ENCODE measurements at places on chromosomes 16 and 17.
A peak's percentile ranks its signal among the peaks of the same experiment; 100 is the strongest.

DNA sequence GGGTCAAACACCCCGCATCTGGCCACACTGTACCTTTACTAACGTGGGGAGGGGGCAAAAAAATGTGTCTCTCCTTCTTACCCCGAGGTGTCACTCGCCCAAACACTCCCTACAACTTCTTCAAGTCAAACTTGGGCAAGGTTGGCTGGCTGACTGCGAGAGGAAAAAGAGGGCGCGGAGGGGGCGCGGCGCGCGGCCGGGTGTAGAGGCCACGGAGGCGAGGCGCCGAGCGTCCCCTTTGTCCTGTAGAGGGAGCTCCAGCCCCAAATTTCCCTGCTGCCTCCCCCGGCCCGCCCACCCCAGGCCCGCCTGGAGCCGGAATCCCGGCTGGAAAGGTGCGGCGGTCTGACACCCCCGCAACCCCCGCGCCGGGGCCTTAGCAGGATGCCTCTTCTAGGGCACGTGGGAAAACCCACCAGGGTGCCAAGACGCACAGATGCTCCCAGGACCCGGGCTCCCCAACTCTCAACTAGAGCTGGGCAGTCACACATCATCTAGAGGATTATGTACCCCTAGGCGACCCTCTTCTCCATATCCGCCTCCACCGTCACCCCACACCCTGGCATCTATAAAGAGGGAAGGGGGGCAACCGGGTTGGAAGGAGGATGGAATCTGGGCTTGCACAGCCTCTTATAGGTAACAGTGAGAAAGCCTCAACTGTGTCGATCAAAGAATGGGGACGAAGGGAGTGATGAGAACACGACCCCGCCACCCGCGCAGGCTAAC lies 4.2 kb downstream of the IRX3 start:
- DNase-seq: no peak

- DNase-seq: peak; percentile 33
Observed at GRCh38 chr17:43940630-43941029, 1.6 kb downstream of the PPY start.

DNA sequence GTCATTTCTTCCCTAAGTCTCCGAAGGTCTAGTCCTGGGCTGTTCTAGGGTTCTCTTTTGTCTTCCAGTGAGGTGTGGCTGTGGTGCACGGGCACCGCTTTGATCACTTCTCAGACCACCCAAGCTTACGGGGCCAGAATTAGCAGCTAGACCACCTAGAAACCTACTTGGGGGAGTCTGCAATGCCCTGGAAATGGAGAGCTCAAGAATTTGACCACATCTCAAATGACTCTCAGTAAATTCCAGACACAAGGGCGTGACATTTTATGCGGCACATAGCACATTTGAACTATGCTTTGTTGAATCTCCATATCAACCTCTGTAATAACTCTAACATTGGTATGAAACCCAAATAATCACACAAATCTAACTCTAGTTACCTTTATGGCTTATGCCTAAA lies 24.9 kb downstream of the TRIM16 start:
- no peak for DNase-seq

- DNase-seq: no peak
Observed at GRCh38 chr17:79971651-79972050, 64.0 kb downstream of the TBC1D16 start.

- no peak for DNase-seq
Observed at GRCh38 chr17:58965221-58965620, 141.5 kb downstream of the TRIM37 start.

- DNase-seq: no peak
Observed at GRCh38 chr17:77601054-77601979, 357.2 kb upstream of the TNRC6C start.

GRCh38 chr16:82855471-82855870 lies 228.7 kb downstream of the CDH13 start:
- DNase-seq: no peak

GRCh38 chr17:82486231-82487094 lies 27.9 kb downstream of the NARF start:
- no peak for DNase-seq

DNA sequence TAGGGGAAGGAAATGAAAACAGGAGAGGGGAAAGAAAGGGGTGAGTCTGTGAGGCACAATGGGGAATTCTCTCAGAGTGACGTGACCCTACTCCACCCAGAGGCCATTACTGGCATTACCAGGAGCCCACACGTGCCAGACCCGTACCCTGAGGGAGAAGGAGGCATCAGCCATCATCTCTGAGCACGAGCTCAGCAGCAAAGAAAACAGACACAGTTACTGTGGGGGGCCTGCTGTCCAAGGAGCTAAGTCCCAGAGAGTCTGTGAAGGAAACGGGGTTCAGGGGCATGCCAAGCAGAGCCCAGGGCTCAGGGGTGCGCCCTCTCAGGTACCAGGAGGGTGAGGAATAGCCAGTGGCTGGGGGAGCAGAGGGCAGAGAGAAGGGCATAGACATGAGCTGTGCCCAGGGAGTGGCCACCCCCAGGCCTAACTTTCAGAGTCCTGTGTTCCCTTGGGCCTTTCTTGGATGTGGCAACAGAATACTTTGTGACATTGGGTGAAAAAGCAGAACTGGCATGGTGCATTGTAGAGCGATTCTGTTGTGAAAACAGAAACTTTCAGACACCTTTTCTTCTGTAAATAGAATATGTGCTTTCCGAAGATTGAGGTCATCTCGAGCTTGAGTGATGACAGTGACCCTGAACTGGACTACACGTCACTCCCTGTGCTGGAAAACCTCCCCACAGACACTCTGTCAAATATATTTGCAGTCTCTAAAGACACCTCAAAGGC lies 11.3 kb downstream of the TAF1C start:
- peak; percentile 11 for DNase-seq

- peak; percentile 22 for DNase-seq
Observed at GRCh38 chr17:40303708-40304551, 5.0 kb upstream of the RARA start.

GRCh38 chr16:50864386-50864785 lies 122.5 kb downstream of the CYLD start:
- DNase-seq: no peak

DNA sequence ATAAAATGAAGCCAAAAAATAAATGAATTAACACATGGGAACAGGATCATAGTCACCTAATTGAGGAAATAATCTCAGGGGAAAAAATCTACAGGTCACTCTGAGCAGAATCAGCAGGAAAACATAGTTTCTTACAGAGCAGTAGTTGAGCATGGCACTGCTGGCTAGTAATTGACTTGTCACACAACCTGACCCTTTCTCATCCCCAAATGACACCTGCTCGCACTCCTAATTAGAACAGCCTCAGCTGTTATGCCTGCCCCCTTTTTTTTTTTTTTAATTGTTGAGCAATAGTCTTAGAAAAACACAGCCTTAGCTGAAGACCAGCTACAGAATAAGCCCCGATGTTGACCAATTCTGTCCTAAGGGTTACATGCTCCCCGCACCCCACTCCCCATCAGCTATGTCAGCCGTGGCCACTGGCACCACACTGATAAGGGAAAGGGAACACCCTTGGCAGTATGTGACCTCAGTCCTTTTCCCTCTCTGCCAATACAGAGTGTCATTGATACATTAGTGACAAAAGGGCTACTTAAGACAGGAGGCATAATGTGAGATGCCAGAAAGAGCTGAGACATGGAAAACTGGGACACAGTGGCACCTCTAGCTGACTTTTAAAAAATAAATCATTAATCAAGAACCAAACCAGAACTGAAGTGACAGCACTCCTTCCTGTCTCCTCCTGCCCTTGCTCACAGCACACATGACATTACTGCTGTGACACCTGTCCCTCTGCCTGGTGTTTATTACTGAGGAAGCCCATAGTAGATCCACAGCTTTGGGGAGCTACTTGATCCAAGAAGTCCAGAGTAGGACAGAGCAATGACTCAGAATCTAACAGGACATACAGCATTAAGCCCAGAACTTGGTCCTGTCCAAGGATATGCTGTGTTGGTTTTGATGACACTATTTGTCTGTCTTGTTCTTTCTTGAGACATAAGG lies 41.7 kb downstream of the WDR59 start:
- DNase-seq: no peak

- no peak for DNase-seq
Observed at GRCh38 chr17:72913142-72913682, 179.3 kb downstream of the SLC39A11 start.

GRCh38 chr17:4562015-4562969 lies 1.9 kb upstream of the GGT6 start:
- no peak for DNase-seq

DNA sequence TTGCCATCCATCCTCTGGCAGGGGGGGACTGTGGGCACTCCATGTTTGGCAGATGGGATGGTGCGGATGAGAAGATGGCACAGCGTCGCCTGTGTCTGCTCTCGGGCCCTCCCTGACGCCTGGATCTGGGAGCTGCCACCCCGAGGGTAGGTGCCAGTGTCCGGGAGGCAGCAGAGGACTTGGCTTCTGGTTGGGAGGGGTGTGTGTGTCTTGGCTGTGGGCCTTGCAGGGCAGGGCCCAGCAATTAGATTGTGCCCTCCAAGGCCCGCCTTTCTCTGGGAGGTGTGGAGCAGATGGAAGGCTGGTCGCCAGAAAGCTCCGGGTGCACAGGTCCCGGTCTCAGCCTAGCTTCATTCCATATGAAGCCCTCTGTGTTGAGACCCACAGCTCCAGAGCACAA lies 1.4 kb downstream of the RAP1GAP2 start:
- peak; percentile 65 for DNase-seq

GRCh38 chr17:67359960-67360791 lies 6.2 kb downstream of the PSMD12 start:
- no peak for DNase-seq

GRCh38 chr17:38671939-38672720 lies 2.6 kb downstream of the EPOP start:
- no peak for DNase-seq

DNA sequence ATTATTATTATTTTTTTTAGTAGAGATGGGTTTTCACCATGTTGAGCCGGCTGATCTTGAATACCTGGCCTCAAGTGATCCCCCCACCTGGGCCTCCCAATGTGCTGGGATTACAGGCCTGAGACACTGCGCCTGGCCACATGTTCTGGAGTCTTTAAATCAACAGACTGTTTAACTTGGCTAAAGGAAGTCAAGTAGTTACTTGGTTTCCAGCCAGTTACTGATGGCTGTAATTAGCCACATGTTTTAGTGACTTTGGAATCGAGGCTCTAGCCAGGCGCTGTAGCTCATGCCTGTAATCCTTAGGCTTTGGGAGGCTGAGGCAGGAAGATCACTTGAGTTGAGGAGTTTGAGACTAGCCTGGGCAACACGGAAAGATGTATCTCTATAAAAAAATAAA lies 699.2 kb upstream of the RBFOX1 start:
- no peak for DNase-seq

GRCh38 chr17:64765191-64765889 lies 103.2 kb upstream of the SMURF2 start:
- DNase-seq: no peak

DNA sequence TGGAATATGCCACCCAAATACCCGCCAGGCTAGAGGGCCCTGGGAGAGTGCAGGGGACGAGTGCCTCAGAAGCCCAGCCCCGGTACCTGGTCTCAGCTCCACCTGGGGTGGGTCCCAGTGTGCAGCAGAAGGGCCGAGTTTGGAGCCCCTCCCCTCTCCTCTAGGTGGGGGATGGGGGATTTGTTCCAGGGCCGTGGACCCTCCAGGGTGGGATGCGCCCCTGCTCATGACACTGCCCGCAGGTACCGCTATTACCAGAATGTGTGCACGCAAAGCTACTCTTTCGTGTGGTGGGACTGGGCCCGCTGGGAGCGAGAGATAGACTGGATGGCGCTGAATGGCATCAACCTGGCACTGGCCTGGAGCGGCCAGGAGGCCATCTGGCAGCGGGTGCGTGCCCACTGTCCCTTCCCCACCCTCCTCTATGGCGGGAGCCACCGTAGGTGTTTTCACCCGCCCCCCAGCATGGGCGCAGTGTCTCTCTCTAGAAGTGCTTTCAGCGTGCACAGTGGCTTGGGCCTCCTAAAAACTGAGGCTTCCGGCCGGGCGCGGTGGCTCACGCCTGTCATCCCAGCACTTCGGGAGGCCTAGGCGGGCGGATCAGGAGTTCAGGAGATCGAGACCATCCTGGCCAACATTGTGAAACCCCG lies 1.2 kb downstream of the NAGLU start:
- DNase-seq: no peak

- DNase-seq: no peak
Observed at GRCh38 chr17:31538080-31538762, 146.7 kb downstream of the RAB11FIP4 start.

DNA sequence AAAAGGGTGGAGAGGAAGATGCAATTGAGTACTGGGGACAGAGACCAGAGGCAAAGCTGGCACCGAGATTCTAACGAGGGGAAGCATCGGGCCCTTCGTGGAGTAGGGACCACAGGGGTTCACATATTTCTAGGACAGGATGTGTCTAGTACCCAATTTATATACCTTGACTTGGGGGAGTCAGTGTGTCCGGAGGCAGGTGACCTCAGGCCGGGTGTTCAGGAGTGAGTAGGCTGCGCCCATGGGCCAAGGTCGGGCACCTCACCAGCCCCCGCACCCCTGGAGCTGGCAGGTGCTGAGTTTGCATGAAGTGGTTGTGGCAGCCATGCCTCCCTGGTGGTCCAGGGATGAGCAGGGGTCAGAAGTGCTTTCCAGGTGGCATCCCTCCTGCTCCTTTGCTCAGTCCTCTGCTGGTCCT lies 8.6 kb upstream of the NXPH3 start:
- no peak for DNase-seq

- DNase-seq: peak; percentile 78
Observed at GRCh38 chr17:40433551-40434415, 9.5 kb upstream of the IGFBP4 start.

GRCh38 chr16:84600343-84601229 lies 17.3 kb downstream of the COTL1 start:
- DNase-seq: no peak

GRCh38 chr17:9790889-9791876 lies at the start of gene DHRS7C:
DHRS7C (minus strand) TSS chr17:9791592; CDS start chr17:9791284, 308 bp downstream.
- DNase-seq: no peak

DNA sequence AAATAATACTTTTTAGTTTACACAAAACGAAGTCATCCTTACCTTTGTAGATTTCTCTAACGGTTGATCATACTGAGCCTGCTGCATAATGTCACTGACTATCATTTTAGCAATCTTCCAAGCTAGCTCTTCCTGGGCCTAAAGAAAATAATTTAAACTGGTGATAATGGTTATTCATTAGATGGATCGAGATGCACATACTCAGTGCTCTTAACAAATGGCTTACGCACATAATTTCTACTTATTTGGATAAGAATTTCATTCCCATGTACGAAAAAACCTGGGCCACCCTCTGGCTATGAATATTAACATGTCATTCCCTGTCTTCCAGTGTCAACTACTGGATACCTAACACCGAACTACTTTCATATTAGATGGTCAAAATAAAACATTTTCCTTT lies 41.4 kb upstream of the ULK2 start:
- DNase-seq: no peak

DNA sequence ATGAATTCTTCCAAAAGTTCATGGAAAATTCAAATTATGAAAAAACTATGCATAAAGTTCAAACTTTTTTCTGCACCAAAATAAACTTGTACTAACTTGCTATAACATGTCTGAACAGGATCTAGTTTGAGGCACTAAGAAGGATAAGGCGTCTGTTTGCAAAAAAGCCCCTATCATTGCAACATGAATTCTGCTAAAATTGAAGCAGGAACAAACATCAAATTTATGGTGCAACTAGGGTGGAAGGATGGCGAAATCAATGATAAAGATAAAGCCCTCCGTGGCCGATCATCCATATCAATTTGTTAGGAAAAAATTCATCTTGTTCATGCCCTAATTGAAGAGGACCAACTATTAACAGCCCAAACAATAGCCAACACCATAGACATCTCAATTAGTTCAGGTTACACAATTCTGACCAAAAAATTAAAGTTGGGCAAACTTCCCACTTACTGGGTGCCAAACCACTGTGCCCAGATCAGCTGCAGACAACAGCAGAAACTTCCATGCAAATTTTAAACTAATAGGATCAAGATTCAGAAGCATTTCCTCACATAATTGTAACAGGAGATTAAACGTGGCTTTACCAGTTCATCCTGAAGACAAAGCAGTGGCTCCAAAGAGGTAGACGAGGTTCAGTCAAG lies 12.9 kb downstream of the IL21R start:
- DNase-seq: no peak

Measured in NCI-H446 (cell line).